Inflammatory macrophage (primary cell): ENCODE measurements at places on chromosomes 5 and 9.
A peak's percentile ranks its signal among the peaks of the same experiment; 100 is the strongest.

DNA sequence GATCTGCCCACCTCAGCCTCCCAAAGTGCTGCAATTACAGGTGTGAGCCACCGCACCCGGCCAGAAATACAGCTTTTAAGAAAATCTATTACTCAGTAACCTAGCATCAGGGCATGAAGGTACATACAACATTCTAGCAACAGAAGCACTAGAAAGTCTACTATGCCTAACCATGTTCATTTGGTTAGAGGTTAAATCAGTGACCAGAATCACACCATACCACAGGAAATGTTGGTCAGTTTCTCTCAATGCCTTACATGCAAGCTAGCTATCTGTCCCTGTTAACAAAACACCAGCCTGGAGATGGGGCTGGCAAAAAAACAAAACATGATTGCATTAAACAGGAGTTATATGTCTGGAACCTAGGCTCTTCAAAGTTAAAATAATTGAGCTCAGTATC, 104.1 kb downstream of the STRBP start:
- DNase-seq, result no peak

DNA sequence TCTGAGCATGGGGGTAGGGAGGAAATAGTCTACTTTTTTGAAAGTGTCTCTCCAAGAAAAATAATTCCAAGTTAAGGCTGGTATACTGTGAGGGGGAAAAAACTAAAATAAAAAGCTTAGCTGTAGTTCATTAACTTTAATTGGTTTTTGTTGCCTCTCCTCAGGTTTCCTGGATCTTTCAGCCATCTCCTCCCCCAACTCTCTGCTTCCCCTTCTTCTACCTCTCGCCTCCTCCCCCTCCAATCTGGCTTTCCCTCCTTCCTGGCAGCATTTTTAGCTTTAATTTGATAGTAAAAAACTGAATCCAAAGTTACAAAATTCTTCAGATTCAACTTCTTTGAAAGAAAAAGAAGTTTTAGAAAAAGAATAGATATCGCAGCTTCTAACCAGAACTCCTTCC, 462.6 kb downstream of the CETN3 start:
- DNase-seq, result no peak

DNA sequence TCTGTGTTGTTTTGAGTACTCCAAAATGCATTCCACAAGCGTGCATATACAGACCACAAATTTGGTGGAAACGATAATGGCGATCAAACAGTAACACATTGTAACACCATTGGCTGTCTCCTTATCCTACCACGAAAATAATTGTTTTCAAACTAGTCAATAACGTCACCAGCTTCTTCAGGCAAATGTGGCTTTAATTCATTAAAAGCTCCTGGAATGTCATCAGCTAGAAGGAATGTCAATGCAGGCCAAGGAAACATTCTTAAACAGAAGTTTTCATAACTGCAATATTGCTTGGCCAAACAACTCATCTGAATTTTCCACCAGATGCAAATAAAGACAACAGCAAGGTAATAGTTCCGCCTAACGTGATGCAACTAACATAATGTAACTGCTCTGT, 71.6 kb upstream of the XPA start:
- no peak for DNase-seq

DNA sequence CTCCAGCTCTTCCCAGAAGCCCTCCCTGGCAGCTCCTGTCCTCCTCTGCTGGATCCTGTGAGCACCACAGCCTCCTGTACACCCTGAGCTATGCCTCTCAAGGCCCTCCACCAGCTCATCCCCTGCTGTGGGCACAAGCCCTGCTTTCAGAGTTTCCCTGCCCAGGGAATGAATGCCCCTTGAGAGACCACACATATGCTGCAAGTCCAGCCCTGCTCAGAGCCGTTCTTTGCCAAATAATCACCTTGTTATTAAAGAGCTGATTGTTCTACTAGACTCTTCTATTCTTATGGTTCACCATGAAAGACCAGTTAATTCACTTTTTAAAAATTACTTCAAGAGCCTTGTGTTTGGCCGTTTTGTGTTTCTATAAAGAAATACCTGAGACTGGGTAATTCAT, 121.5 kb downstream of the MVB12B start:
- no peak for DNase-seq

DNA sequence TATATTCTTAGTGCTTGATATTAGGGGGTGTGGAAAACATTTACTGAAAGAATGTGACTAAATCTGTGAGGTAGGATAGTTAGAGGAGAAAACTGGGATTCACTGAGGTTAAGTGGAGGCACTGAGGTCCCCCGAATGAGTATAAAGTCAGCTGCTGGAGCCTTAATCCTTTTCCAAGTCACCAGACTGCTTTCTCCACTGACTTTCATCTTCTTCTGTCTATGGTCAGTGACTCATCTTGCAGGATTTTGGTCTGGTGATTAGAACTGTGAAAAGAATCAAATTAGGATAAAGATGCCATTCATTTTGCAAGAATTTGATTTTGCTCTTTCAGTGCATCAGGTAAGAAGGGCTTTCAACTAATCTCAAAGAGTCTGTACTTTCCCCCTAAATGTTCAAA, 89.3 kb upstream of the ALDH1A1 start:
- no peak for DNase-seq

DNA sequence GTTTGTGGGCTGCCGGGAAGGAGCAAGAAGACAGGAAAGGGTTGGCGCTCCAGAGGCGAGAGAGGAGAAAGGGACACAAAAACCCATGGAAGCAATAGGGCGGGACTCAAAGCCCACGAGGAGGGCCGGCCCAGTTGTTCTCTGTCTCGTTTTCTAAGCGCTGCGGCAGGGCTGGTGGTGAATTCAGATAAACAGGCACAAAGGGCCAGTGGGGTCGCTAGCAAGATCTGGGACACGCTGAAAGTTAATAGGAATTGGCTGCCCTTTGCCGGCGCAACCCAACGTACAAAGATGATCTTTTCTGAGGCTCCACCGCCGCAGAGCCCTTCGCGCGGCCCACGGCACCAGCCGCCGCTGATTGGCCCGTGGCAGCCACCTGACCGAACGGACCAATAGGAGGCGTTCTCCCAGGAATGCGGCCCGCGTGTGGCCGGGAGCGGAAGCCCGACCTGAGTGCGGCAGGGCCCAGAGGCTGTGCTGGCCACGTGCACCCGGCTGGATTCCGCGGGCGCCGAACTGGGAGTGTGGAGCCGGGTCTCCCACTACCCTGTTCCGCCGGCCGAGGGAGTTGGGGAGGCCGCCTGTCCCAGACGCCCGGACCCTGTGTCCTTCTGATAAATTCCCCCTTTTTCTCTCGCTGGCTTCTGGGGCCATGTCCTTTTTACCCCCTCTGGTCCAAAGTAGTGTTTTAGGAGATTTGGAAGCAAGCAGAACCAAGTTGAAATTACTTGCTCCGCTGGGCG, 16.8 kb upstream of the NSD1 start:
- DNase-seq, result peak; percentile 76

DNA sequence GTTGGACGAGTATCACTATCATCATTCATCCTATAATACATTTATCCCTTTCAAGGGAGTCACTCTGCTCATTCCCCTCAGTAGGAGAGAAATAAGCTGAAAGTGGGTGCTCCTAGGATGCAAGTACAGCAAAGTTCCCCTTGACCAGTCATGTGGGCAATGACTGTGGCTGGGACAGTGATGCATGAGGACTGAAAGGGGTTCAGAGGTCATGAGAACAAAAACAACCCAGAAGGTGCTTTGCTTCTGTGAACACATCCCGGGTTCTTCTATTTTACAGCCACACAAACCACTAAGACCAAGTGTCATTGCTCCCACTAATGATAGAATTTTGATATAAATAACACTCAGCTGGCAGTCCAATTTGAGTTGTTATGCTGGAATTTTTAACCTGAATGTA, 177.8 kb upstream of the ADCY2 start:
- no peak for DNase-seq

DNA sequence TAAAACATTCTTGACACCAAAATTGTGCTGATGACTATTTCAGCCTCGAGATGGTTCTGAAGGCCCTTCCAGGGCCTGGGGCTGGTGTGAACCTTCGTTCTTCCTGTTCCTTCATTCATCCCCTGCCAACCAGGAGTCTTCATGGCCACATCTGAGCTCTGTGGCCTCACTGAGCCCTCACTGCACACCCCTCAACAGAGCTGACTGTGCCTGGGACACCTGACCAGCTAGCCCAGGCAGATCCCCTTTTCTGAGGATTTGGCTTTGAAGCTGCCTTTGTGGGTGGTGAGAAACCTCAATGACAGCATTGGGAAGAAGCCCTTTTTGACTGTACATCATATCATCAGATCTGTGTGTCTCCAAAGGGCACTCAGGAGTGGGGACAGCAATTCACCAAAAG, 13.8 kb downstream of the AK8 start:
- no peak for DNase-seq

DNA sequence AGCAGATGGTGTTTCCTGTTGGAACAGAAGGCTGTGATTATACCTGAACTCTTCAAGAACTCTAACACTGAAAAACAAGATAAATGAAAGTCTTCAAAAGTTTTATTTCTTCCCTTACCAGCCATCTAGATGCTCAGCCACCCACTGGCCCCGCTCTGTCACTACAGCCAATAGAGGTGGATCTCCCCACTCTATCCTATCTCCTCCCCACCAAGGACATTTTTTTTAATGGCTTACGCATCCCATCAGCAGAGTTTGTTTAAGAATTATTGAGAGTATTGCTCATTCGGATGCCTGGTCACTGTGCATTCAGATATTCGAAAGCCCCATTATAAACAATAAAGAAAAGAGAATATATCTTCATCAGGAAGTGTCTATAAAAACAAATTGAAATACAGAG, 159.4 kb downstream of the RASEF start:
- DNase-seq, result no peak

- no peak for DNase-seq
These were observed 15.4 kb downstream of the RNF130 start for GRCh38 chr5:180056153-180056552.

DNA sequence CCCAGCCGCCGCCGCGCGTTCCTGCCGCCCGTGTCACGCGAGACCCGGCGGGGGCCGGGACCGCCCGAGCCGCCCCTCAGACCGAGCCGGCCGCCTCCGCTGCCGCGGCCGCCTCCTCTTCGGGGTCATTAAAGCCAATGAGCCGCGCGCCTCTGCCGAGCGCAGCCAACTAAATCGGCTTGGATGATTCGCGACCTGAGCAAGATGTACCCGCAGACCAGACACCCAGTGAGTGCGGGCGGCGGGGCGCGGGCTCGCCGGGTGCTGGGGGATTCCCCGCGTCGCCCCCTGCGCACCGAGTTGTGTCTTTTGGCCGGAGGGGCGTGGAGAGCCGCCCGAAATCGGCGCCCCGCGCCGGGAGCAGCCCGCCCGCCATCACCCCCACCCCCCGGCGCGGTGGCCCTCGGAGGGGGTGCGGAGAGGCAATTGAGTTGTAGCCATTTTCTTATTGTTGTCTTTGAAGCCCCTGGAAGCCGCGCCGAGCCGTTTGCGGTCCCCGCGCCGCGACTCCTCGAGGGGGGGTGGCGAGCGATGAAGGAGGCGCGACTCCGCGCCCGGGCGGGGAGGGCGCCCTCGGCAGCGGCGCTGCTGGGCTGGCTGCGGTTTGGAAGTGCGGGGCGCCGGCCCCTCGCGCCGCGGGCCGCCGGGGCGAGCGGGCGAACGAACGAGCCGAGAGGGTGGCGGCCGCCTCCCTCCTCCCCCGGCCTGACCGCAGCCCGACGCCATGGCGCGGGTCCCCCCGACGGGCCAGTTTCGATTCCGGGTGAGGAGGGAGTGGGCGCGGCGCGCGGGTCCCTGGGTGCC, 1.0 kb downstream of the TLE4 start:
- DNase-seq, result peak; percentile 54

GRCh38 chr5:169413416-169413815, 112.5 kb upstream of the SLIT3 start:
- DNase-seq, result no peak

DNA sequence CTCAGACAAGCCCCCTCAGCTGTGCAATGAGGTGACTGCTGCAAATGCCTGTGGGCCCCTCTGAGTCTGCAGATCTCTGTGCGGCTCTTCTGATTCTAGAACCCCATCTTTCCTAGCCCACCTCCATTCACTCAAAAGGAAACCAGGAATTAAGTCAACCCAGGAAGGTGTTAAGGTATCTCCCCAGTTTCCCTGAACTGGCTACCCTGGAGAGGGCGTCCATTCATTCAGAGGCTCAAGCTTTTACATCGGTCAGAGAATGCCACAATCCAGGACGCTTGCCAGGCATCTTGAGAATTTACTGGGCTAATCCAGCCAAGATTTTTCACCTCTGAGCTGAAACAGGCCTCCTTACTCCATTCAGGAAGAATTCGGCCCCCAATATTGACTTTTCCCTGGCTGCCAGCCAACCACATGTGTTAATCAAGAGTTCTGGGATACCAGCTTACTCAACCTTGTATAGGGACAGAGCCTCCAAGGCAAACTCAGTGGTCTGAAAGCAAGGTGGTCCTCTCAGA, 889 bp upstream of the ADAMTS12 start:
- DNase-seq, result no peak

- no peak for DNase-seq
These were observed 71.7 kb upstream of the TBCA start for GRCh38 chr5:77847814-77848290.

- DNase-seq, result no peak
These were observed 464.7 kb upstream of the C9orf72 start for GRCh38 chr9:28037968-28038367.

GRCh38 chr5:42381973-42382372, 41.3 kb upstream of the GHR start:
- no peak for DNase-seq

DNA sequence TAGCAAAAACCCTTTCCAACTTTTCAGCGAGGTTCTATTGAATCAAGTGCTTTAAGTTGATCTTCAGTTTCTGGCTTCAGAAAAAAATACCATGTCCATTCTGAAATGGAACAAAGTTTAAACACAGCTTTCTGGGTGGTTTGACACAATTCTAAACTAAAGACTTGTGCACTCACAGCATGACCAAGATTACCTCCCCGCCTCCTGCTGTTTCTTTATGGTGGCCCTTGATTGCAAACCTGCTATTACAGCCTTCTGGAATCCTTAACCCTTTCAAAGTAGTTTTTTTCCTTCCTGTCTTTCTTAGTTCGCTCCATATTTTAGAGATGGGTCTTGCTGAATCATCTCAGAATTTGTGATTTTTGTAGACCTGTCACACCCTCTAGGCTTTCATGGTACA, 135.9 kb upstream of the FBN2 start:
- DNase-seq, result no peak

DNA sequence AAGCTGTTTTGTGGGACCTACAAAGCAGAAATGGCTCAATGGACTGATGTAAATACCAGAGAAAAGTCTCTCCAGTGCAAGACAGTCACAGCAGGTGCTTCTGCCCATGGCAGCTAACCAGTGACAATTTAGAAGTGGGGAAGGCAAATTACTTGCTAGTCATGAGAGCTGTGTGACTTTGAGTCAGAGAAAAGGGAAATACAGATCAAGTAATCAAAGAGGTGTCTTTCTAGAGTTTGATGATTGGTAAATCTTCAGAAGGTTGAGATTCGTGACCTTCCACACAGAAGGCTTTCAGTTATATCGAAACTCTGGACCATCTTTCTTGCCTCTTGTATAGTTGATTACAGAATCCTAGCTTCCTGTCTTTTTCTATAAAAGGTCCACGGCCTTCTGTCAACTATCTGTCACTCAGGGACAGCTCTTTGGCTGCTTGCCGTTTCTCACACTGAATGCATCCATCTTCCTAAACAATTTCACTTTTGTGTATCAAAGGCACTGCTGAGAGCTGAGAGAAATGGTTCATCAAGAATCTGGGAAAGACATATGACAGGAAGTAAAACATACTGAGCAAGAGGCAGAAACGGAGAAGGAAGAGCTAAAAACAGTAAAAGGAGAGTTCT, 993.9 kb upstream of the ACO1 start:
- DNase-seq, result no peak

- DNase-seq, result peak; percentile 37
These were observed 231.3 kb downstream of the NPR3 start for GRCh38 chr5:32942225-32942989.
